Astrocyte (in vitro differentiated cells and primary cell): ENCODE measurements at places on chromosomes 1 and 21. TPM values are rescaled to one million over a fixed set of nuclear protein-coding genes. Genes with fewer than 3 reads are reported as not detected.

DNA sequence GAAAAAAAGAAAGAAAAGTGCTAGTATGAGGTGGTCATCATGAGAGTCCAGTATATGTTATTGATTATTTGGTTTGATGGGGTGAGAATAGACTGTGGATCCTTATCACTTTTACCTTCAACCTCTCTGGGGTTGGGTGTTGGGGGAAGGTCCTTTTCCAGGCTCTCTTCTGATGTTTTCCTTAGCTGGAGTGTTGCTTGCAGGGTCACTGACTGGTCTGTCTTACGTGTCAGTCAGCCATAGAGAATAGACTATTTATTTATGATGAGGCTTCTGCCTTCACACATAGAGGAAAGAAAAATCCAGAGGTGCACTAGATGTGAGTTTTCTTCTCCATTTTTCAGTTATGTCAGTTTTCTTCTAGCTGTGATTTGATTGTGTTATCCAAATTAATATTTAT is 36.5 kb downstream of the MAP3K21 start:
- peaks cover 3% of the 10 kb centered on the region for H3K27me3 ChIP-seq
- no peak overlapping the region for H3K4me3 ChIP-seq

- H3K4me1 ChIP-seq, result peaks cover 13% of the 10 kb centered on the region
- H3K27me3 ChIP-seq, result no peaks in the 10 kb centered on the region
- DNase-seq, result peak; percentile 68
Measured at GRCh38 chr1:58844176-58844575, 60.3 kb upstream of the JUN start.

DNA sequence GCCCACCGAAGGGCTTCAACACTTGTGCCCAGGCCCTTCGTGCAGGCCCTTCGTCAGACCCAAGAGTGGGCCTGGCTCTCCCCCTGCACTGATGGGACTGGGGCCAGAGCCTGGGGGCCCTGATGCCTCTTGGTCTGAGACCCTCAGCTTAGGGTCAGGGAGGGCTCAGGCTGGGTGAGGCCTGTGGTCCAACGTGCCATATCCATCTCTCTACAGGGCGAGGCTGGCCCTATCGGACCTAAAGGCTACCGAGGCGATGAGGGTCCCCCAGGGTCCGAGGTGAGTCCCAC is 15.6 kb downstream of the COL6A1 start:
- H3K36me3 ChIP-seq, result peaks cover 27% of the 10 kb centered on the region
- no peak overlapping the region for H3K27ac ChIP-seq
- H3K27me3 ChIP-seq, result no peaks in the 10 kb centered on the region
- no peak overlapping the region for H3K4me3 ChIP-seq

DNA sequence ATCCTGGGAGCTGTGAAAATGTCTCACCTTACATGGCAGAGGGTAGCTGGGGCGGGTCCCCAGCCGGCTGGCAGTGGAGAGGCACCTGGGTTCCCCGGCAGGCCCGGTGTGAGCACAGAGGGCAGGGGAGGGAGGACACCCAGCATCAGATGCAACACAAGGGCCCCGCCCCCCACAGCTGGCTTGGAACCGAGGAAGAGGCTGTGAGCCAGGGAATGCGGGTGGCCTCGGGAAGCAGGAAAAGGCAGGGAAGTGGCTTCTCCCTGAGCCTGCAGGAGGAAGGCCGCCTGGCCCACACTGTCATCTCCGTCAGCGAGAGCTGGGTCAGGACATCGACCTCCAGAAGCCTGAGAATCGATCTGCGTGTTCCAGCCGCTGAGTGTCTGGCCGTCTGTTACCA is 87.3 kb downstream of the SIK1 start:
- H3K36me3 ChIP-seq, result no peaks in the 10 kb centered on the region
- H3K27me3 ChIP-seq, result no peaks in the 10 kb centered on the region
- peaks cover 28% of the 10 kb centered on the region for H3K4me1 ChIP-seq
- H3K4me3 ChIP-seq, result no peak overlapping the region

DNA sequence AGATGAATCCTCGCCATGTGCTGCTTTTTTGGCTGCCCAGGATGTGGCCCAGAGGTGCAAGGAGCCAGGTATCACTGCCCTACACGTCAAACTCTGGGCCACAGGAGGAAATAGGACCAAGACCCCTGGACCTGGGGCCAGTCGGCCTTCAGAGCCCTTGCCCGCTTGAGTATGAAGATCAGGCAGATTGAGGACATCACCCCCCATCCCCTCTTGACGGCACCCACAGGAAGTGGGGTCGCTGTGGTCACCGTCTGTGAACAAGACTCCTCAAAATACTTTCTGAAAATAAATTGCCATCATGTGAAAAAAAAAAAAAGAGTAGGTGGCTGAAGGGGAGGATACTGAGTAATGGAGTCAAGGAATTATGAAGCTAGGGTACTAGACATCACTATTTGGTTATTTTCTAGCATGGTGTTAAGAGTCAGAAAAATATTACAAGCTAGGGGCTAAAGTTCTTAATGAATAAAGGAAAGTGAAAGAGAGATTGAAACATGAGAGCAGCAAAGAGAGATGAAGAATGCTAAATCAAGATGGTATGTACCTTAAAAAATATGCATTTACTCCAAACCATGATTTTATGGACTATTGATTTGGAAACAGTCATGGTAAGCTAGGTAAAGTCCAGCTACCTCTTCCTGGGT is 84.9 kb downstream of the CLEC20A start:
- H3K27me3 ChIP-seq, result no peaks in the 10 kb centered on the region
- no peak for DNase-seq
- no peak overlapping the region for H3K4me3 ChIP-seq
- H3K27ac ChIP-seq, result no peak overlapping the region
- H3K36me3 ChIP-seq, result no peaks in the 10 kb centered on the region

- DNase-seq, result no peak
- H3K27me3 ChIP-seq, result no peaks in the 10 kb centered on the region
- no peak overlapping the region for H3K27ac ChIP-seq
- no peaks in the 10 kb centered on the region for H3K36me3 ChIP-seq
Measured at GRCh38 chr1:10433790-10434189, 3.6 kb downstream of the CENPS start.

S100A12 gene
- total RNA-seq, result not detected in 2 replicates
